ENCODE measurements at places on chromosomes 3 and 15.
A peak's percentile ranks its signal among the peaks of the same experiment; 100 is the strongest.

DNA sequence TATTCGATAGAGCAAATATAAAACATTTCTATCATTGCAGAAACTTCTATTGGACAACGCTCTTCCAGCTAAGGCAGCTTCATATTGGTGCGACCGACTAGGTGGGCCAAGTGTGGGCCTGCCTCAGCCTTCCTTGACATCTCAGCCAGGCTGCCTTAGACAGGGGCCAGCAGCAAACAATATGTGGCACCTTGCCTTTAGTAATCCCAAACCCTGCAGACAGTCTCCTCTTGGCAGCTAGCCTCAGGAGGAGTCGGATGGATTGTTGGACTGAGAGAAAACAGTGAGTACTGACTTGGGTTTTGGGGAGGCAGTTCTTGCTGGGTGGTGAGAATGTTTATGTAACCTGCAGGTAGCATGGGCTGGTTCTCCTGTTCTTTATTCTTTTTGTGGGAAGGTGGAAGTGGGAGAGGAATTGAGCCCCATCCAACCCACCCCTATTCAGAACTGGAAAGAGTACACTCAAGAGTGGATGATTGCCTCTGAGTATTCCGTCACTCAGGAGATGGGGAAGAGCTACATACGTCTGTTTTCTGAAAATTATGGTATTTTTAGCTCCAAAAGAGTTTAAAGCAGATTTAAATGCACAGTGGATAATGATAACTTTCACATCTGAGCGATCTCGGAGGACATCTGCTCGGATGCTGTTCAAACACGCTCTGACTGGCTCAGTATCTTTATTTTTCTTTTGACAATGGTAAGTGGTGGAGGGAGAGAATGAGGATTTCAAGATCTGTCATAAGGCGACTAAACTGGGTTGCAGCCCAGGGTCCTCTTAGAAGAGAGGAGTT is 47.2 kb downstream of the GPD1L start:
- no peak for DNase-seq

DNA sequence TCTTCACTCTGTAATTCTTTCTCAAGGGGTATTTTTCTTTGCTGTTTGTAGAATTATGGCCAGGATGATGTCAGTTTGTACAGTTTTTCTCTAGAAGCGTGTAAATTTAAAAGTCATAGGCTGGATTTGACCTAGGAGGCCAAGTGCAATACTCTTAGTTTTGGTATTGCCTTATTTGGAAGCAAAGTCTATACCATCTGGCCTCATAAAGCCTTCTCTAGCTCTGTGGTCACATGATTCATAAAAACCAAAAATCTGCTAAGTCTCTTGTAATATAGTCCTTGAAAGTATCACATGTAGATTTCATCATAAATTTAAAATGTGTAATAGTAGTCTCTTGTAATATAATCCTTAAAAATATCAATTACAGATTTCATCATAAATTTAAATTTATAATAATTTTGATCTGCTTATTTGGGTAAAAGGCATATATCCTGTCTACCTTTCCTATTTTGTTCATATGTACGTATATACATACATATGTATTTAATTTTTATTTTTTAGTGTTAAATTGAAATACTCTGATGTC is 25.6 kb downstream of the TEX9 start:
- peak; percentile 4 for DNase-seq

GRCh38 chr3:9666704-9667445 is 17.6 kb downstream of the MTMR14 start:
- no peak for DNase-seq

DNA sequence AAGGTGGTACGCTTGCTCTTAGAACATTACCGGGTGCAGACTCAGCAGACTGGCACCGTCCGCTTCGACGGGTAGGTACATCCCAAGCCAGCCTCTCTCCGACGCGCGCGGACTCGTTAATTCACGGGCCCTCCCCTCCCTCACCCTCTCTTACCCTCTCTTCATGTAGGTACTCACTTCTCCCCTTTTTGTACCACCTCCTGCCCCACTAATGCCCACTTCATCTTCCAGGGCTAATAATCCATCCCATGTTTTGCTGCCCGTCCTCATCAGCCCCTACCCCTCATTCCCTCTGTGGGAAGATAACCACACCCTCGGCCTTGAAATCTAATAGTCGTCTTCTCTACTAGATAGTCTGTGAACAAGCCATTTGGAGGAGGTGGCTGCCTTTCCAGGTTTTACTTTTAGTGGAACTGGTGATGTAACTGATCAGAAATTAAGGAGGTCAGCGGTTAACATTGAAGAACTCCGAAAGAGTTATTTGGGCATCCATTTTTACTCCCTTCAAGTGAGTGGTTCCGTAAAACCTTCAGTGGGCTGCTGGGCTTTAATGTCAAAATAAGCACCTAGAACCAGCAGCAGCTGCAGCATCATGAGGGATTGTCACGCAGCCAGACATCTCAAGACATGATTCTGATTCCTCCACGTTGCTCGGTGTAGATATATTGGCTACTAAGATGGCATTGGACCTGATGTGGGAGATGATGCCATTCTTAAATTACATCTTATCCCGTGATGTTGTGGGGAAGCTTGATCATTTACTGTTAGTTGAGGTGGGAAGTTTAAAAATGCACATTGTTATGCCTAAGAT is 1.3 kb downstream of the FEM1B start:
- DNase-seq, result no peak

- DNase-seq, result no peak
Measured at GRCh38 chr15:85401108-85401774, 20.8 kb downstream of the AKAP13 start.

Data from AG10803 (cell line).